ENCODE measurements at places on chromosomes 3 and 15.

DNA sequence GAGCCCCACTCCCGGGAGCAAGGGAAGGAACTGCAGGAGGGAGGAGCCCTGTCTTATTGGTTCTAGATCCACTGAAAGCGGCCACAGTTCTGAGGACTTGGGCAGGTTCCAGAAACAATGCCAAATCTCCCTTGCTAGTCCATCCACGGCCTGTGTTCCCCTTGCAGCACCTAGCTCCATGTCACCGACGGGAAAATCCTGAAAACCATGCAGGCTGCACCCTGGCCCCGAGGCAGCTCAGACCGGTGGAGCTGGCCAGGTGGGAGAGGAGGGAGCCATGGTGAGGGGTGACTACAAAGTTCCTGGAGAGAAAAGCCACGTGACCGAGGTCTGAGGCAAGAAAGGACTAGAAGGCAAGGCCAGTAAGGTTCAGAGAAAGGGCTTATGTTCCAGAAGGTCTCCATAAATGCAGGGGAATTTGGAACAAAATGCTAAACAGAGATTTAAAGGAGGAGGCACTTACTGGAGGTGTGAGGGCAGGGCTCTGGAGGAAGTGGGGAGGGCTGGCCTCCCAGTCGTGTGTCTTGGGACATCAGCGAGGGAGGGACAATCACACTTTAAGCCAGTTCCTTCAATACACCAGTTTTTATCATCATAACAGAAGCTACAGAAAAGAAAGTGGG is 5.4 kb downstream of the MGLL start:
- DNase-seq: no peak

GRCh38 chr3:64836097-64836496 is 148.3 kb upstream of the ADAMTS9 start:
- no peak for DNase-seq

GRCh38 chr3:183151821-183152351 is 10.6 kb downstream of the LAMP3 start:
- DNase-seq: no peak

DNA sequence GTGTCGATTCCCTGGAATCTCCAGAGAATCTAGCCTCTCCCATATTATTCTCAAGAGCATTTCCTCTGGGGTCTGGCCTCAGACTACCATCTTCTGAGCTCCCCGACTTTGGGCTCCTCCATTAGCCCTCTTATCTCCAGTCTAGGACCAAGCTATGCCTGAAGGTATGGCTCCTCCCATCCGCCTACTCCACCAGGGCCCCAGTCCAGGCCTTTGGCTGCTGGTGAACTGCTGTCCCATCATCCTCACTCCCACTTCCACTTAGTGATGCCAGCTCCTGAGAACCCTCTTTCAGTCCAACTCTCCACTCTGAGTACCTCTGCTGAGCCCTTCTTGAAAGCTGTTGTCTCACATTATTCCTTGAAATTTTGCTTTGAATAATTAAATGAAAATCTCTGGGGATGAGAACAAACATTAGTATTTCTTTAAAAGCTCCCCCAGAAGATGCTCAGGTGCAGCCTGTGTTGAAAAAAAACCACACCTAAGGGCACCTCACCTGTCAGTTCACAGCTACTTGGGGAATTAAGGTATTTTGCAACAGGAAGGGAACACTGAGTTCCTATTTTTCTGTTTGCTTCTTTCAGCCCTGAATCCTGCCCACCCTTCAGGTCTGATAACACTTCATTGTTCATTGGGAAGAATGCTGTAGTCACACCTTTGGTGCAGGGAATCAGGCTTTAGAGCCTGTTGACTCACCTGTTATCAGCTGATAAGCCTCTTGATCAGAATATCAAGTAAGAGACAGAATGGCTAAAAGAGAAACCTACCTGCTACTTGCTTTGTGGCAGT is 9.5 kb downstream of the CLDN18 start:
- DNase-seq: no peak

DNA sequence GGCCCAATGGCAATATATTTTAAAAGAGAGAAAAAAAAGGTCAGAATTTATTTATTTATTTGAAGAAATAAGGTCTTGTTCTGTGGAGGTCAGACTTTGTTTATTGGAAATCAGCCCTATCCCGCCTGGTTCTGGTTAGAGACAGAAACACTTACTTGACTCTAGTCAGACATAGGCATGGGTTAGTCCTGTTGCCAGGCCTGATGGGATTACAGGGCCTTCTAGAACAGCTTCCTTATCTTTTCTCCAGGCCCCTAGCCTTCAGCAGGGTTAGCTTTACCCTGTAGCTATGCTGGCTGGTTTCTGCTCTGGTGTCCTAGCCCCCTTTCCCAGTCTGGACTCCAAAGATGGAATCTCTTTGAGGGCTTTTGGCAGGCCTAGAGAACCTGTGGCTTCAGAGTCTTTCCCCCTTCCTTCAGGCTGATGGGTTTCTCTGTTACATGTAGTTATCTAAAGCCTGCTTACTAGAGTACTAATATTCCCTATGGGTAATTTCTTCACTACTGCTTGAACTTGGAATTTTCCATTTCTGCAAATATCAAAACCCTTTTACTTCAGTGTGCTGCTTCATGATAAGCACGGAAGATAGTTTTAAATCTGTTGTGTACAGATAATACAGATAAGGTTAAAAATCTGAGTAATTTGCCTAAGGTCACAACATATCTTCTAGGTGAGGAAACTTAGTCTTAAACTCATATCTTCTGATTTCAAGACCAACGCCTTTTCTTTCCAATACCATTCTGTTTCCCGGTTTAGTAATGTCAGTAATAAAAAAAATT is 10.6 kb downstream of the IREB2 start:
- no peak for DNase-seq

All from osteocyte (in vitro differentiated cells).